ENCODE measurements at places on chromosomes 1 and 21.

- DNase-seq = no peak
Observed at GRCh38 chr1:161987303-161987702, 36.4 kb downstream of the OLFML2B start.

- DNase-seq = no peak
Observed at GRCh38 chr1:166929911-166930310, 45.4 kb downstream of the ILDR2 start.

DNA sequence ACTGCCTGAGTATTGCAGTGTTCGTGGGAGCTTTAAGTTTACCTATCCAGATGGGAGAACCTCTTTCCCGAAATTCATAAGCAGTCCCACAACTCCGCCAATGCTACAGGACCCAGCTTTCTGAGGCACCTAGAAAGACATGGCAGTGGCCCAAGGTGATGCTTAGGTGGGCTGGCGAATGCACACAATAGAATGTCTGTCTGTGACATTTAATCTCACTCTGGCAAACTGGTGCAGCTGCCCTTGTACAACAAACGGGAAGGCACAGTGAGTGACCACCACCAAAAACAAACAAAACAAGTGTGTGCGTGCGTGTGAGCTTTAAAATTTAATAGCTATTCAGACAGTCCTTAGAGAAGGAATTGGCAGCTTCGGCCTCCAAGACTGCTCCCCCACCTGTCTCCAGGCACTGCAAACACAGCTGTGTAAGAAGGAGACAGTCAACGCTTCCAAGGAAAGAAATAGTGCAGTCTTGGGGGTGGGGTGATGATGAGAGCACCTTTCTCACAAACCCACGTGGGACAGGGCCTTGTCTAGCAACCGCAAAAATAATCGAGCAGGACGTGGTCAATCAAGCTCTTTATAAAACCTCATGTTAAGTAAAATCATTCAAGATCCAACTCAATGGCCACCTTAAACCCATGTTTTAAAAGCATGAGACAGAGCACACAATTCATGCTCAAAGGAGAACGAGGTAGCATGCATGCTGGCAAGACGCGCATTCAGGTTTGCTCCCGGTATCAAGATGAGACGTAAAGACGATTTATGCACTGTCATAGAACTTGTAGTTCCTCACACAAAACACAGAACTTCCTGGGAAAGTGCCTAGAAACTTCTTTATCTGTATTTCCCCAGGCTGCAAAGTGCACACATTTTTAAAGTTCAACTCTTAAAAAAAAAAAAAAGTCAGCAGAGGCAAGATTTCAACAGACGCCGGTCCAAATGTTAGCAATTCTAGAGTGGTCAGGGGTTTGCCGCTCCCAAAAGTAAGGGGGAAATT is 84.1 kb downstream of the TM2D1 start:
- no peak for DNase-seq

- no peak for DNase-seq
Observed at GRCh38 chr1:165882168-165882837, 54.9 kb downstream of the UCK2 start.

GRCh38 chr21:45857761-45858160 is 123.8 kb upstream of the COL6A1 start:
- DNase-seq = no peak

GRCh38 chr1:239126884-239127283 is 259.5 kb upstream of the CHRM3 start:
- DNase-seq = no peak

GRCh38 chr1:162404550-162405160 is 7.3 kb downstream of the SH2D1B start:
- DNase-seq = no peak

DNA sequence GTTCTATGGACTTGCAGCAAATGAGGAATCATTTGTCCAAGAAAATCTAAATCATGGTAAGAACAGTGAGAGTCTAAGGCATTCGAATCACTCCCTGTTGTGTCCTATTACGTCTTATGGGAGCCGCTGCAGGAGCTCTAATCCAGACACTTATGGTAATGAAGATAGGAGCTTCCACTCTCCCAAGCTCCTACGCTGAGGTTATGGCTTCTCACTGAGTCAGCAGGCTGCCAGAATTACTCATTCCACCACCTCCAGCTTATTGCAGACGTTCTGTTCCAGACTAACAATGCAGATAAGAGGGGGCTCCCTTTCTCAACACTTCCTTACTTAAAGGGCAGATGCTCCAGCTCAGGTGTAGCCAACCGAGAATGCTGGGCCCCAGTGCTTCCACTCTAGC is 212.6 kb downstream of the GREM2 start:
- DNase-seq = no peak

DNA sequence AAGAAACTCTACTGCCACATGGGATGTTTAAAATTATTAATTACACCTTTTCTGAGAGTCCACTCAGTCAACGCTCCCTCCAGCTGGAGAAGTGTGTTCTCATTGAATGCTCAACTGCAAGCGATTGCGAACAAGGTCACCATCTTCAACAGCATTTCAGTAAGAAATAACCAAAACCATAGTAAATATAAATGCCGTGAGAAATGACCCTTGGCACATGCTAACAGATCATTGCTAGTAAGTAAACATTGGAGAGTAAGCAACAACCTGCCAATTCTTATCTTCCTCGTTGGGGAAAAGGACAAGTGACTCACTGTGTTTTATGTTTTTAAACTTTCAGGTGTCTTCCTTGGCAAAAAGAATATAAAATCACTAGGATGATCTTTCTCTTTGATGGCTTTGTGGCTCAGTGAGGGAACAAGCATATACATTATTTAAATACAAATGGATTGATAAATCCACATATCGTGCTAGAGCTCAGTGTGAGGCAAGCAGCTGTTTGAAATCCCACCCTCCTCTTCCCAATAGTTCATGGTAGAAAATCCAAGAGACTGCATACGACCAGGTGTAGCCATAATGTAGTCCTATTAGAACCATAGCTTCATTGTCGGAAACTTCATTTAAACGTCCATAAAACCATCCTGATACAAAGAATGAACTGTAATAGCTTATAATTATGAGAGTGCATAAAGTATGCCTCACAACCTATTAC is 214.6 kb downstream of the GRIK1 start:
- DNase-seq = no peak

GRCh38 chr1:93609536-93609935 is 72.1 kb downstream of the BCAR3 start:
- DNase-seq = no peak

DNA sequence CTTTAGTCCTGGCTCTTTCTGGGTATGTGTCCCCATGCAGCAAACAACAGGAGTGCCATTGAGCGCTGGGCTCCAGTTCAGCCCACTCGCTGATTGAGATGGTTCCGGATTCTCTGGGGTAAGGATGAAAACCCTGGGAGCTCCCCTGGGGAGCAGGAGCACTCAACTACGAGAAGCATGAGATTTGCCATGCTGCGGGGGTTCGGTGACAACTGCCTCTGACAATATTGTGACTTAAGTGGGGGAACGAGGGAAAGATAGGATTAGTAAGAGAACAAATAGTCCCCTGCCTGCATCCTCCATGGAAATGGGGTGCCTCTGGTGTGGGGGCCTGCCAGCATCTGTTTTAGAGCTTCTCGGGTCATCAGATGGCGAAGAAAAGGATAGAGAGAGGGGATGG is 123.6 kb upstream of the IPO9 start:
- no peak for DNase-seq

- no peak for DNase-seq
Observed at GRCh38 chr1:202710070-202711045, at the start of gene SYT2. Gene SYT2 (minus strand): TSS chr1:202710454. CDS start chr1:202605772, 104,682 bp downstream.

DNA sequence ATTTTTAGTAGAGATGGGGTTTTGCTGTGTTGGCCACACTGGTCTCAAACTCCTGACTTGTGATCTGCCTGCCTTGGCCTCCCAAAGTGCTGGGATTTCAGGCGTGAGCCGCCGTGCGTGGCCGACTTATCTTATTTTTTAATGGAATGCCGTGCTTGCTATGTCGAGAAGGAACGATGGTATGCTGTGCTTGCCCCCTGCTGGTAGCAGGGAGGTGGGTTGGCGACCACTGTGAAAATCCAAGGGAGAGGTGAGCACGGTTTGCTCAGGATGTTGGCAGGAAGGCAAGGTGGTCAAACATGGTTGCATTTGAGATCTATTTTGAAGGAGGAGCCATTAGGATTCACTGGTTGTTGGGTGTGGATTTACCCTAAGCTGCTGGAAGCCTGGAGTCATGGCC is 45.8 kb upstream of the RCC2 start:
- no peak for DNase-seq

DNA sequence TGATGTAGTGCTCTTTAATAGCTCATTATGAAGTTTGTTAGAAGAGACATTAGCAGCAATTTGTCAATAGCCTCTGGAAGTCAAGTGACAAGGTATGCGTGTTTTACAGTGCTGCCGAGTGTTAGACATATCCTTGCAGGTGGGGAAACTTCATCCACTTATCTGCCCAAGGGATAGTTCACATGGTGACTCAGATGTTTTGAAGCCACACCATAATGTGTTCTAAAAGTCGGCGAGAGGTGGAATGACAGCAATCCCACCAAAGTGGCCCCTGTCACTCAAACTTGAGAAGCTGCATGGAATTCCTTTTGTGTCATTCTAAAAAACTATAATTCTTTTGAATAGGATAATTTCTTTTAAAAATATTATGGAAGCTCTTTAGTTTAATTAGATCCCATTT is 98.1 kb downstream of the RUNX1 start:
- DNase-seq = no peak

DNA sequence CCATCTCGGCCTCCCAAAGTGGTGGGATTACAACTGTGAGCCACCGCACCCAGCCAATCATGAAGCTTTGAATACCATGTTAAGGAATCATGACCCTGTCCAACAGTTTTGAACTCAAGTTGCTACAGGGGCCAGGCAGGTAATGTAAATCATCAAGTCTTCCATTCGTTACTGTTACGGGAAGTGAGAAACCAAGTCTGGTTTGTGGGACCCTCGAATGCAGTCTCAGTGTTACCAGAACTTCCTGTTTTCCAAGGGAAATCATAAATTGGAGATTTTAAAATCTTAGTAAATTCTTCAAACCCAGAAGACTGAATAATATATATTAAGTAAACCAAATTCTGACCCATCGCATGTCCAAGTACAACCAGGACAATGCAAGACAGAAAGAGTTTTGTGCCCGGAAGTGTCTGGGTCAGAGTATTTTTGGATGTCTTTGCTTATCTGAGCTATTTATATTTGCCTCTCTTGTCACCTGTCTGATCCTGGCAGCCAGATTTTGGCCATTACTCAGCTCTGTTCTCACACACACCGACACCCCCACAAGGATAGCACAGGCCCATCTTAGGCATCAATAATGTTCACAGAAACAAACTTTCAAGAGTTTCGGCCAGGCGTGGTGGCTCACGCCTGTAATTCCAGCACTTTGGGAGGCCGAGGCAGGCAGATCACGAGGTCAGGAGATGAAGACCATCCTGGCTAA is 8.8 kb downstream of the ATP5IF1 start:
- DNase-seq = no peak

GRCh38 chr1:95548211-95548610 is 314.2 kb downstream of the RWDD3 start:
- DNase-seq = no peak

GRCh38 chr1:174074757-174075156 is 52.6 kb upstream of the RC3H1 start:
- no peak for DNase-seq

DNA sequence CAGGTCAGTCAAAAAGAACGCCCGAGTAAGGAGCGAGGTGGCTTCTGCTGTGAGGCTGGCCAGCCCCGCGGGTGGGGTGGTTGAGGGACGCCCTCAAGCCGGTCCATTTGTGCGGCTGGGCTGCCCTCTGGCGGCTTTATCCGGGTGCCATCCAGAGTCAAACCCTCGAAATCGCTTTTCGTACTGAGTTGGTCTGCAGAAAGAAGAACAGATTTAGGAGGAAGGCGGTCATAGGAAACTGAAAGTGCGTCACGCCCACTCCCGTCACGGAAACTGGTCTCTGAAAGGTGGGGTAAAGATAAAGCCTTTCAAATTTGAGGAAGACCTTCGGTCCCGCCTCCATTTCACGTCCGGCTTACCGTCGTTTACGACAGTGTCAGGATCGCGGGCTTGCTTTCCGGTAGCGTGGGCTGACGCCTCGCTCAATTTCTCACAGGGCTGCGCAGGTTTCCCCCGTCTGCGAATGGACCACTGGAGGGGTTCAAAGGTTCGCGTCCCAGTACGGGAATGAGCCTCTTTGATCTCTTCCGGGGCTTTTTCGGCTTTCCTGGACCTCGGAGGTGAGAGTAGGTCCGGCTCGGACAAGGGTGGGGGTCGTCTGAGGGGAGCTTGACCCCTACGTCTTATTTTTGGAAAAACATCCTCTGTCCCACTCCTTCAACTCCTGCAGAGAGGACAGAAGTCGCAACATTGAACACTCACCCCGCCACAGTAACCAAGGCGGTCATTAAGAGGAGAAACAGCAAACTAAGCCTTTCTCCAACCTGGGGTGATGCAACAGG is at the start of gene HAX1:
TSS of gene HAX1 (plus strand) at position 413 of the 782 bp plus-strand sequence. CDS start at position 508, 95 bp downstream.
- DNase-seq = peak; percentile 93

DNA sequence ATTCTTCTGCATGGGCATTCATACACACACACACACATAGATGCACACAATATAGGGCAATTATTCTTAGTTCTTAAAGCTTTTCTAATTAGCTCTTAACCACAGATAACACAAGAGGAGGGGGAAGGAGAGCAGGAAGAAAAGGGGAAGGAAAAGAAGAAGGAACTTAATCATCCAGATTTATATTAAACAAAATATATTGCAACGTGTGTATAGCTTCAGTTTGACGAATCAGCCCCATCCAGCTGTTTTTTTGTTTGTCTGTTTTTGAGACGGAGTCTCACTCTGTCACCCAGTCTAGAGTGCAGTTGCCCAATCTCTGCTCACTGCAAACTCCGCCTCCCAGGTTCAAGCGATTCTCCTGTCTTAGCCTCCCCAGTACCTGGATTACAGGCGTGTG is 21.7 kb upstream of the ANKRD13C start:
- no peak for DNase-seq

- DNase-seq = no peak
Observed at GRCh38 chr1:240285540-240285939, 193.9 kb downstream of the FMN2 start.

DNA sequence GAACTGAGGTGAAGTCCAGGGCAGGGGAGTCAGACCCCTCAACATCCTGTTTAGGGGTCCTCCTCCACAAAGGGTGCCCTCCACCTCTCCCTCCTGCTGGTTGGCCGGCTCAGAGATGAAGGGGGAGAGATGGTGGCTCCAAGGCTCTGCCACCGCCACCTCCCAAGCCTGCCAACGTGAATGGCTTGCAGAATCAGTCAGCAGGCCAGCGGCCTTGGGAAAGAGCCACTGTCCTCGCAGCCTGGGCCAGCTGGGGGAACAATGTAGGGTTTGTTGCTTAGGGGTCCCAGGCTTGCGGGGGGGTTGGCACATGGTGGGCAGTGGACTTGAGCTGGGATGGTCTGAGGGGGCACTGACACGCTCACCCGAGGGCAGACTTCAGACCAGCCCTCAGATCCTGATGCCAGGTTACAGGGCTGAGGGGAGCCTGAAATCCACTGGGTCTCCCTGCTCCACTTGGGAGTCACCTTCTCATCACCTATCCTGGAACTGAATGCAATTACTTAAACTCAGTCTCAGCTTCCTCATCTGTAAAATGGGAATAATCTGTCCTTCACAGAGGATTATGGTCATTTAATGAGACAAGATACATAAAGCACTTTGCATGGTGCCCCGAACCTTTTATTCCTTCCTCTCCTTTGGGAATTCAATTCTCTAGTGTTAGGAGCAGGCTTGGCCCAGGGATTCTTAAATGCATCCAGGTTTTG is 8.3 kb downstream of the GPR37L1 start:
- DNase-seq = no peak

GRCh38 chr1:179017383-179018326 is 8.0 kb upstream of the FAM20B start:
- peak; percentile 56 for DNase-seq
